ENCODE measurements at places on chromosomes 1 and 21.
A peak's percentile ranks its signal among the peaks of the same experiment; 100 is the strongest.

DNA sequence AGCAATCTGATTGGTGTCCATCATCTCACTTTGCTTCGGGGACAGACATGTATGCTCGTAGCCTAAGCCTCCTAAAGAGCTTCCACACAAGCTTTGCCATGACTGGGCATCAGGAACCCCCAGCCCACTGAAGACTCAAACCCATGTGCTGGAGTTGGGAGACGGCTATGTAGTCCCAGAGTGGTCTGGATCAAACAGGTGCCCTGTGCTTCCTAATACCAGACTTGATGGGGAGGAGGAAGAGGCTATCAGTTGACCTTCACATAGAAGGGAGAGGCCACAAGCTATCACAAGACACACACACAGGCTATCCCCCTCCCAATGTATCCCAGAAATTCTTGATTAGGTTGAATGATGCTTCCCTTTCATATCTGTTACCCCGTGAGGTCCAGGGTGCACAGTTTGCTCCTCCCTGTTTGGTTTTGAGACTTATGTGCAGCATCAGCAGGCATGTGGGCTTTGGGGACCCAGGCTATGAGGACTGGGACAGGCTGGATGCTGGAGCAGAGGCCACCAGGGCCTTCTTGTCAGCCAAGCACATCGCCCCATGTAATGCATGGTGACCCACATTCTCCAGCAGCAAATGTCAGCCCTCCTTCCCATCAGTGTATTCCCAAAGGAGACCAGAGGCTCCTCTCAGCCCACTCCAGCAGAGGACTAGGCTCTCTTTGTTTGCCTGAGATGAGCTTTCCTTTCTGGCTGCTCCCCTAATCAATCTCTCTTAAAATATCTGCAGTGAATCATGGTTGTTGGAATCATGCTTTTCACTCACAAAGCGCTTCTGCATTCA lies 159.8 kb downstream of the GRIK3 start:
- DNase-seq, result no peak

DNA sequence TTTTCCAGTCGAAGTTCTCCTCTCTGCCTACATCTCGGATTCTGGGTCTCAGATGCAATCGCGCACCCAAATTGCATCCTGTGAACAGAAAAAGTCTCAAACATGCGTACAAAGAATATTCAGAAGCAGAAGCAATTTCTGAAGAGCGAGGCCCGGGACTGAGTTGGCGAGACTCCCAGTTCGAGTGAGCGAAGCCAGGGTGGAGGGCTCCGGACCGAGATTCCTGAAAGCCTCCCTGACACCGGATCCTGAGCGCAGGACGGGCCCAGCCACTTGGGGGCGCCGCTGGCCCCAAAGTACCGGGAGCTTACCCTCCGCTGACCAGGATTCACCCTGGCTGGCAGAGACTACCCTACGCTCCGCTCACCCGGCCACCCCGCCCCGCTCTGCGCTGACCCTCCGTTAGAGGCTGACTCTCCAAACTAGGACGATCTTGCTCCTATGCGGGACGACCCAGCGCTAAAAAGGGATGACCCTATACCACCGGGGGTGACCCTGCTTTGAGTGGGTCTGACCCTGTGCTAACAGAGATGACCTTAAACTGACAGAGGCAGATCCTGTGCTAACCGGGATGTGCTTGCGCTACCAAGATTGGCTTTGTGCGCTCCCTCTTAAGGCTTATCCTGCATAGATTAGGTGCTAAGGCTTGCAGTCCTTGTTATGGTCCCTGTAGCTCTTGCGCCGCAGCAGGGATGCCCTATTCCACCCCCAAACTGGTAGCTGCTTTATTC lies 12.1 kb downstream of the FOXD2 start:
- DNase-seq, result no peak

GRCh38 chr1:177346790-177347359 lies 176.1 kb downstream of the BRINP2 start:
- no peak for DNase-seq

DNA sequence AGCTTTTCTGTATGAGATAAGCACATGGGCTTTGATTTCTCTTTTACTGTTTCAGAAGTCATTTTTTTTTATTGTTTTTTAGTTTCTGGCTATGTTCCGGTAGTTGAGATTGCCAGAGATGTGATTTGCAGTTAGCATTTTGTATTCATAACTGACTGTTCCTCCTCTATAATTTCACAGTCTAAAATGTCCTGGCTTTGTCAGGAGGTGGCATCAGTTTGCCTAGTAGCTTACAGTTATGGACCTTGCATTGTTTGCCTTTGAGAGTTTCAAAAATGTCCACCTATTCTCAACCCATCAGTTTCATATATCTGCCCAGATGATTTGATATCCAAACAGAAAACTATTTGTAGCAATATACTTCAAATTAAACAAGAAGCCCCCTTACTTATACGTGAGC lies 39.5 kb upstream of the ST6GALNAC3 start:
- DNase-seq, result no peak

GRCh38 chr21:34561806-34562205 lies 49.8 kb upstream of the KCNE1 start:
- no peak for DNase-seq

DNA sequence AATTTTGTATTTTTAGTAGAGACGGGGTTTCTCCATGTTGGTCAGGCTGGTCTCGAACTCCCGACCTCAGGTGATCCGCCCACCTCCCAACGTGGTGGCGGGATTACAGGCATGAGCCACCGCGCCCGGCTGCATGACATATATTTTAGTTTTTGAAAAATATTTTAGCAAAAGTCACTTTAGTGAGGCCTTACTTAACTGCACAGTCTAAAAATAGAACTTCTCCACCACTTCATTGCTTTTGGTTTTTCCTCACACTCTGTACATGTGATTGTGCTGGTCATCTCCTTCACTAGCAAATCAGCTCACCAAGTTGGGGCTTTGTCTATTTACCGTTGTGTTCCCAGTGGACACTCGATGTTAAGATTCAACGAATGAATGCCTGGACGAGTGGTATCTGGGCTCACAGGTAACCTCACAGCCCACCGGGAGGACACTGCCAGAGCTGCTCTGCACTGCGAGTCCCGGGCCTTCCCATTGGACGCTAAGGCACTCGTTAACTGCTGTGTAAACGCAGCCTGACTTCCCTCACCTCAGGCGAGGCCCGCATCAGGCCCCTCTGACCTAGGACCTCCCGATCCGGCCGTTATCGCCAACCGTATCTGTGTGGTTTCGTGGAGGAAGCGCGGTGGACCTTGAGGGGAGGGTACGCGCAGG lies 14.0 kb upstream of the ZNF692 start:
- peak; percentile 80 for DNase-seq

GRCh38 chr1:46526691-46527291 lies 24.7 kb downstream of the KNCN start:
- DNase-seq, result no peak

DNA sequence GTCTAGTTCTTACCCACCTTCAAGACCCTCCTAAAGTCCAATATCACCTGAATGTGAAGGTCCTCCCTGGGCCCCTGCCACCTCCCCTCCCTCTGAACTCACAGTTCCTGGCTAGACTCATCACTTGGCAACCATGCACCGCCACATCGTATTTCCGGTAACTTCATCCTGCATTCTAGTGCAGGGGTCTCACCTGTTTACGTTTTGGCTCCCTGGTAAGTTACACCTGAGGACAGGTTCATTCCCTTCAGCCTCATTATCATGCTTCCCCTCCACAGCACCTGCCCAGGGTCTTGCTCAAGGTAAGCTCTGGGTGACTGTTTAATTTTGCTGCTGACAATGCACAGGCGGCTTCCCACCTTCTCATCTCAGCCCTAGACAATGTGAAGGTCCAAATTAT lies 93.1 kb downstream of the MIS18A start:
- no peak for DNase-seq

- DNase-seq, result no peak
Observed at GRCh38 chr1:241817331-241817792, 30.6 kb upstream of the EXO1 start.

DNA sequence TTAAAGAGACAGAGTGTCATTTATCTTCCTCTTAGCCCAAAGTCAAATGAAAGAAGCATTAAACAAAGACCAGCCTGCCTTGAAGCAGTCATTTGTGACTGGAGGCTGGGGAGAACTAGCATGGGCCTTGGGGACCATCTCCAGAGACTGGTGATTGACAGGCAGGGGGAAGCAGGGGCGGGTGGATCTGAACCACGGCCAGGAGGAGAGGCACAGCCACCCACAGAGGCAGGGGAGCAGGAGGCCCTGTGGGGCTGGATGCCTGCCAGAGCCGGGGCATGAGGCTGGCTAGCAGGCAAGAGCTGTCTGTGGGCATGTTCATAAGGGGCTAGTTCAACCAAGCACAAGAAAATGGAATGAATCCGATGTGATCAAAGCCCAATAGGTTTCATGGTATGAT lies 73.9 kb downstream of the PLXNA2 start:
- peak; percentile 79 for DNase-seq

DNA sequence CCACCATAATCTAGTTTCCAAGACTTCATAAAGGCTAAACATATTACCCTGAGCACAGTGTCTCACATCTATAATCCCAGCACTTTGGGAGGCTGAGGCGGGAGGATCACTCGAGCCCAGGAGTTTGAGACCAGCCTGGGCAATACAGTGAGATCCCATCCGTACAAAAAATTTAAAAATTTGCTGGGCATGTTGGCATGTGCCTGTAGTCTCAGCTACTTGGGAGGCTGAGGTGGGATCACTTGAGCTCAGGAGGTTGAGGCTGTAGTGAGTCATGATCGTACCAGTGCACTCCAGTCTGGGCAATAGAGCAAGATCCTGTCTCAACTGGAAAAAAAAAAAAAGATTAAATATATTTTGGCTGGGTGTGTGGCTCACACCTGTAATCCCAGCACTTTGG lies 90.1 kb downstream of the PTPN14 start:
- no peak for DNase-seq

DNA sequence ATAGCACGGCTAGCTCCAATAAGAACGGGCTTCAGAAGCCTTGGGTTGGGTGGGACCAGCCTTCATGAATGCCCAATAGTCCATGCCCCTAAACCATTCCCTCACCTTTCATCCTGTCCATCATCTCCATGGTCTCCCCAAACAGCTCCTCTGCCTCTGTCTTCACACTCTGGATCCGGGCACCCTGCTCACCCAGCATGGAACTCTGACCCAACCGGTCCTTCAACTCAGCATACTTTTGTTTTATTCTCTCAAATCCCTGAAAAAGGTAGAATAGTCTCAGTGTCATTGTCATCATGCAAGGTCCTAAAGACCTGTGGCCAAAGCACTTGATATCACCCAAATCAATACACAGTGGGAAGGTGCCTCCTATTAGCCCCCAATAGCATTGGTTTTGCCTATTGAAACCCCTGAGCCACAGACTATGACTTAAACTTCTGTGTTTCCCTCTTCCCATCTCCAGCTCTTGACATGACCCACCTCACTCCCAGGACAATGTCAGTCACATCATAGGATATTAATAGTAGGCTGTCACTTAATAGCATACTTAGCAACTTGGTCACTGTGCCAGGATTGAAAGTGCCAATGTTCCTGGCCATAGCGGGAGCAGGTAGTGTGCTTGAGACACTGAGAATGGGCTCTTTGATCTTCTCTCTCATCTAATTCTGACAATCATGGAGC lies 33.0 kb downstream of the CAMK1G start:
- no peak for DNase-seq

DNA sequence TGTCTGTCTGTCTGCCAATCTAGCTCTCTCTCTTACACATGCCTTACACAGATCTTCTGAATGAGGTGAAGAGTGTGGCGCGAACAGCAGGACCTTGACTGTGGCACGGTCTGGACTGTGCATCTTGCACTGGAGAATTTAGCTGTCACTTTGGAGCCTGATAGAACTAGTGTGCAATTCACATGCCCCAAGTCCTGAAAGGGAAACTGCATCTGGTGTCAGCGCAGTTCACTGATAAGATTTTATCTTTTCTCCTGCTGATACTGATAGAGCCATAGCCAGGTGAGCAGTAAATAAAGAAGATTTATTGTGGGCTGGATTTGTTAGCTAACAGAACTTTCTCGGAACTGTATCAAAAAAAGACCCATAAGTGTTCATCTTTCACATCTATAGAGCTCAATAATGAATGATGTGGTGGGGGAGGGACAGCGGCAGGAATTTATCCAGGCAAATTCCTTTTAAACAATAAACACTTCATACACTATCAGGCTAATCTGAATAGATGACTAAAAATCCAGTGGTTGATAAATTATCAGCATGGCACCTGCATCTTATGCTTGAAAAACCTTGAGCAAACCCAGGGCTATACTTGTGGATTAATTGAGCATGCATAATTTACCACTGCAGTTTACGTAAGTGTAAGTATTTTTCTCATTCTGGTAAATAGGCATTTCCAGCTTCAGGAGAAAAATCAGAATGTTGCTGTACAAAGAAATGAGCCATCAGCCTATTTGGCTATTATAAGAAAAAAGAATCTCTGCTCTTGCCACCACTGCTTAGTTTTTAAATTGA lies 104.1 kb downstream of the NTNG1 start:
- DNase-seq, result no peak

- DNase-seq, result no peak
Observed at GRCh38 chr1:31376375-31377134, 3.7 kb upstream of the FABP3 start.

DNA sequence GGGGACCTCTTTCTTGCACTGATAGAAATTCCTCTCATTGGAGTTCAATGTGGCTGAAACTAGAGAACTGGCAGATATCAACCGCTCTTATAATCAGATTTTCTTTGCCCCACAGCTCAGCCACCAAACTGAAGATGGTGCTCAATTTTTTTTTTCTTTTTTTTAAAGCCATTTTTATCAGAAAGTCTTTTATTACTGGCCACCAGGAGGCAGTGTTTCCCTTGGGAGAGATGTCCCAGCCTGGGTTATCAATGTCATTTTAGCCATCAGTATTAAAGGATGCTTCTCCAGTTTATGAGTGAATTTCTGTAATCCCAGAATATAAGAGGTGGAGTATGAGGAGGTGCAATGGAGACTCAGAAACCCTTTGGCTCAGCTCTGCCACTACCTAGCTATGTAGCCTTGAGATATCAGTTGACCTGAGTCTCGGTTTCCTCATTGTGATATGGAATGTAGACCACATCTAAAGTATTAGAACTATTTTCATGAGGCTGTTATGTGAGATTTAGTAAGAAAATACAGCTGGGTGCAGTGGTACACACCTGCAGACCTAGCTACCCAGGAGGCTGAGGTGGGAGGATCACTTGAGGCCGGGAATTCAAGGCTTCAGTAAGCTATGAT lies 27.6 kb downstream of the CD244 start:
- DNase-seq, result peak; percentile 4

DNA sequence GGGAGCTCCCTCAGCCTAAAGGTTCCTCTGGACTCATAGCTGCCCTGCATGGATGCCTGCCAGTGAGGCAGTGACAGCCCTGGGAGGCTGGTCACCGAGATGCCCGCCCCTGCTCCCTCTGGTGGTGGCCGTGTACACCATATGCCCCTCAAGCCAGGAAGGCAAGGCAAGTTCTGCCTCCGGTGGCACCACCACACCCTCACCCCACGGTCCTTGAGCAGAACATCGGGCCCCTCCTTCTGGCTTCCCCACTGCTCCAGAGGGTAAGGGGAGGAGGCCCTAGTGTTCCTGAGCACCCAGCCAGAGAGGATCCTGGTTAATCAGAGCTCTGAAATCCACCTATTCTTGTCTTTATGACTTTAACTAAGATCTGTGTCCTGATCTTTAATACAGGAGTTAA lies 1.5 kb upstream of the S100A14 start:
- no peak for DNase-seq

DNA sequence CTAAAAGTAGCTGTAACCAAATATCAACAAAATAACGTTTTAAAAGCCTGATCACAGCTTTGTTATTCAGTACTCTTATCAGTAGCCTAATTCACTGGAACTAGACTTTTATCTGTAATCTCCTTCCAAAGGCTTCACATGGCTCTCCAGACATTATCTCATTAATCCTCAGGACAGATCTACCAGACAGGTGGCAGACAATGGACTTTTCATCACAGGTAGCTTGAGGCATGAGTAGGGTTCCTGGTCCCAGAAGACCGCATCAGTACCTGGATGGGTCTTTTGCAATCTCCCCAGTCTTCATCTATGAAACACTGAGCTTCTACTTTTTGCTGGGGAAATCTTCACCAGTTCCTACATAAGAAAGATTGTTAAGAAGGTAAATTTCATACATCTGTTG lies 132.2 kb upstream of the FOXD3 start:
- DNase-seq, result no peak

Measured in NCI-H1092 treated with DMSO at 0.1 percent for 48 hours (cell line).